ENCODE measurements at places on chromosomes 12 and 14. TPM values are rescaled to one million over a fixed set of nuclear protein-coding genes. Genes with fewer than 3 reads are reported as not detected.

The GARIN6 gene
- not detected for total RNA-seq

GRCh38 chr12:72406111-72406510, 133.9 kb downstream of the TRHDE start:
- DNase-seq: no peak

GRCh38 chr14:33569821-33570687, 380.8 kb downstream of the EGLN3 start:
- no peak for DNase-seq

- DNase-seq: no peak
Measured at GRCh38 chr14:62143245-62143644, 381.0 kb downstream of the SNAPC1 start.

DNA sequence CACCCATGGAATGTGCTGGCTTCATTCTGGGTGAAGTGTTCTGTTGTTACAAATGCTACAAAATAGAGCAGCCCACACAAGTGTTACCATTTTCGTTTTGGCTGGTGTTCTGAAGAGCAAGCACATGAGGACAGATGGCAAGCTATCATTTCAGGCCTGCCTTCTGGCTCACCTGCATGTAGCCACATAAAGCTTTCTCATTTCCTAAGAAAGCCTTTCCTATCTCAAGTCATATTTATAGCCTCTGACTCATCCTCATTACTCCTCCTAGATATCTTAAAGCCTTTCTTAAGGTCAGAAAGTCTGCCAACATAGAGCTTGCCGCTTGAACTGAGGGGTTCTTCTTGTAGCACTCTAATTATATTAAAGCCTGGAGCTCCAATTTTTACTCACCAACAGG, 89.0 kb downstream of the PTPRR start:
- no peak for DNase-seq

- peak; percentile 28 for DNase-seq
Measured at GRCh38 chr12:4270831-4271716, 2.5 kb upstream of the CCND2 start.

GRCh38 chr12:13573698-13574321, 377.3 kb downstream of the EMP1 start:
- DNase-seq: no peak

- no peak for DNase-seq
Measured at GRCh38 chr14:22521449-22522239, 67.4 kb downstream of the DAD1 start.

- DNase-seq: no peak
Measured at GRCh38 chr14:101192661-101193000, 289.1 kb upstream of the RTL1 start.

GRCh38 chr14:38150075-38150474, 57.6 kb upstream of the SSTR1 start:
- no peak for DNase-seq

DNA sequence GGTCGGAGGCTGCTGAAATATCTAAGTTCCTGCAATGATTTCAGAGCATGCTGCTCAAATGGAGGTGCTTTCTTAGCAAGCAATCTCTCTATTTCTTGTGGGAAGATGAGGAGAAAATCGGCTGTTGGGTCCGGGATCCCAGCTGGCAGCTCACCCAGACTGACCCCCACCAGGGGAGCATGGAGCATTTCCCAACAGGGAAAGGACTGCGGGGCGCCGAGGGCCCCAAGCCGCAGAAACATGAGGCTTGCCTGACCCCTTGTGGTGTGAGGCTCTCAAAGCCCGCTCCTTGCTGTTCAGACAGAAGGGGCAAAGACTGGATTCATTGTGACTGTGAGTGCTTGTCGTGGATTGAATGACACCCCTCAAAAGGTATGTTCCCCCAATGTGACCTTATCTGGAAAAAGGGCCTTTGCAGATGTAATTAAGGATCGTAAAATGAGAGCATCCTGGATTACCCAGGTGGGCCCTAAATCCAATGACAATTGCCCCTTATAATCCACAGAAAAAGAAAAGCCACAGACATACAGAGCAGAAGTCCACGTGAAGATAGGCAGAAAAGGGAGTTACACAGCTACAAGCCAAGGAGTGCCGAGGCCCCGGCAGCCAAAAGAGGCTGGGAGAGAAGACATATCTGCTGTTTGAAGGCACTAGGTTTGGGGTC, 116.3 kb upstream of the VASH1 start:
- no peak for DNase-seq

All from activated T-cell treated with anti-CD3 and anti-CD28 coated beads, Interleukin-2, amount 50 U/mL, for 4 hours (primary cell).